ENCODE measurements at places on chromosomes 1 and 21.

DNA sequence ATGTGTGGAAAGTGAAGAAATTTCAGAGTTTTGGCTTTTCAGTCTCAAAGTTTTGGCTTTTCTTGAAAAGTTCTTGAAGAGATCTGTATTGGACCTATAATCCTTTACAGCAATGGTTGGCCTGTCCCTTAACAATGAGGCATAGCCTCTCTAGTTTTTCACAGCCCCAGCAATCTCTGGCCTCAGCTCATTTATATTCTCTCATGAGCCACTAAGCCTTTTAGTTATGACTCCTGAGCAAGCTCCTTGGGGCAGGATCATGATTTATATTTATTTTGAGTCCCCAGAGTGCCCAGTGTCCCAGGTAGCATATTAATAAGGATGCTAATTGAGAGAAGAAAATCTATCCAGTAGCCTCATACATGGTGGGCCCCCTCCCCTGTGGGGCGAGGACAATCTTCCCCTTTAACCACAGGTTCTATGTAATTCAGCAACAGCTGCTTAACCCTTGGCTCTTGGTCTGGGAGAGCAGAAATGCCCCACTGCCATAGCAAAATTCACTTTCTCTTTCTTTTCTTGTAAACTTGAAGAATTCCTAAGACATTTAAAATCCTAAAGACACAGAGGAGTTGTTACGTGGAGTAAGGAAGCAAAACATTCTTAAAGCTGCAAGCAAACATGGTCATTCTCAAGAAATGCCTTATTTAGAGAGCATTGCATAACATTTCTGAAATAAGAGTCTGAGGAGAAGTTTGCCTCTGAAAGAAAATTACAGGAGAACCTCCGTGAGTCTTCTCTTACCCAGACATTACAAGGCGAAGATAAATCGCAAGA lies 6.3 kb downstream of the NGF start:
- no peak for DNase-seq

DNA sequence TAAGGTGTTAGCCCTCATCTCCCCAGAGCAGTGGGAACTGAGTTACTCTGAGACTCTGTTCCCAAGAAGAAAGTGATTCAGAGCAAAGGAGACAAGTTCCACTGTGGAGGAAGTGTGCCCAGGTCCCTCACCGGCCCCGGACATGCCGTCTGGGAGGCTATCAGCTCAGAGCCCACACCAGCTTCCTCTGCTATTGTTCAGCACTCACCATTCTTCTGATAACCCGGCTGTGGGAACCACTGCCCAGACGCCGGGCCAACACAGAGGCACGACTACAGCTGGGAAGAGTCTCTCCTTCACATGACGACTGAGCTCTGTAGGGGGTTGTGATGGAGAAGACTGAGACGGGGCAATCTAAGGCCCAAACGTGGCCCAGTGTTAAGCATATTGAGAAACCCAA lies 34.2 kb upstream of the GJA5 start:
- no peak for DNase-seq

DNA sequence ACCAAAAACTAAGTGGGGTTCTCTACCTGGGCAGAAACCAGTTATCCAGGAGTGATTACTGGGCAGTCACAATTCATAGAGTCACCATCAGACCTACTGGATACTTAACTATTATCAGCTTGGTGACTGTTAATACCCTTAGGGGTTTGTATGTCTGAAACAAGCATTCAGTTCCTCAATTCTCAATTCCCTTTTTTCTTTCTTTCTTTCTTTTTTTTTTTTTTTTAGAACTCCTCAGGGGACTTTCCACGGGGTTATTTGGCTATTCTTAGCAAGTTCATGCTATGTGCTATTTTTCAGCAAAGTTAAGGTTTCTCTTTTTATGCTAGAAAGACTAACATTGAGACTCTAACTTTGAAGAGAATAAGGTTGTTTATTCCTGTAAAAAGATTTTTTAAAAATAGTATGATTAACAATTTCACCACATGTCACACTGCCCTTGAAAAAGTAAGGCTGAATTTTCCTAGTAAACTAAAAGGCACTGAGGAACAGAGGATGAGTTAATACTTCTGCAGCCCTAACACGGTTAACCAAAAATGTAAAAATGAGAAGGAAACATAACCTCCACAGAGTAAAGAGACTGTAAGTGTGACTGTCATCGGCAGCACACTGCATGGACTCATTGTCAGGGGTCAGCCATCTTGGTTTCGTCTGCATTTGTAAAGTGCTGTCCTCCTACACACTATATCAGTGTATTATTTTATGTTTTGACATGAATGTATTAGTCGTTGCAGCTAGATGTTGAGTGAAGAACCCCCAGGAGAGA lies 310.2 kb downstream of the NTNG1 start:
- DNase-seq, result no peak

- no peak for DNase-seq
Observed at GRCh38 chr21:19640964-19641363, 1237.4 kb upstream of the TMPRSS15 start.

- DNase-seq, result no peak
Observed at GRCh38 chr1:30414086-30414850, 309.1 kb downstream of the MATN1 start.

DNA sequence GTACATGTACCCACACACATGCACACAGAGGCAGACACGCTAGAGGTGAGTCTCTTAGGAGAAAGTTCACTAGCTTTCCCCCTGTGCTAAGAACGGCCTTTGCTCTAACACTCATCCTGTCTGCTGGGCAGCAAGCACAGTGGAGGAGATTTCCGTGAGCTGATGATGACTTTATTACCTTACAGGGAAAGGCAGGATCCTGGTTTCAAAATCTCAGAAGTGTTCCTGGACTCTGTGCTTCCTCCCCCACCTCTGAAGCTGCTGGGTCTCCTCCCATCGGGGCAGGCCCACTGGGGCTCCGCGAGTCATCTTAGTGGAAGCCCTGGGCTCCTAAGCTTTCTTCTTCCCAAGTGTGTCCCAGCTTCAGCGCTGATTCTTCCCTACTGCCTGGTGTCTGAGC lies 2.7 kb downstream of the FAM3B start:
- DNase-seq, result no peak

- DNase-seq, result no peak
Observed at GRCh38 chr1:177023249-177023648, 141.3 kb downstream of the ASTN1 start.

- no peak for DNase-seq
Observed at GRCh38 chr1:88891951-88892340, 579 bp upstream of the GTF2B start.

DNA sequence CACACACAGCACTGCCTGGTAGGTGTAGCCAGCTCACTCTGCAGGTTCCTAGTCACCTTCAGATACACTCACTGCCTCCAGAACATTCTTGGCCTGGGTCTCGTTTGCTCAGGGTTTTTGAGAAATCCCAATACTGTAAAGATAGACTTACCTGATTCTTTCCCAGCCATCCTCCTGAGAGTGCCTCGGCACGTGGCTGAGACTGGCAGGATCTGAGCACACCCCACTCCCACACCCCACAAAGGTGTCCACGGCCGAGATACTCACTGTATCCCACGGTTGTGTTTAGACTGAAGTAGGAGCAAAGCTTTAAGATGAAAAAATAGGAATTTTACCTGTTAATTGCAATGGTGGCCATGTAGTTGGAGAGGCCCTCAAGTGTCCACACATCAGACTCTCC lies 33.4 kb downstream of the SNAP47 start:
- no peak for DNase-seq

DNA sequence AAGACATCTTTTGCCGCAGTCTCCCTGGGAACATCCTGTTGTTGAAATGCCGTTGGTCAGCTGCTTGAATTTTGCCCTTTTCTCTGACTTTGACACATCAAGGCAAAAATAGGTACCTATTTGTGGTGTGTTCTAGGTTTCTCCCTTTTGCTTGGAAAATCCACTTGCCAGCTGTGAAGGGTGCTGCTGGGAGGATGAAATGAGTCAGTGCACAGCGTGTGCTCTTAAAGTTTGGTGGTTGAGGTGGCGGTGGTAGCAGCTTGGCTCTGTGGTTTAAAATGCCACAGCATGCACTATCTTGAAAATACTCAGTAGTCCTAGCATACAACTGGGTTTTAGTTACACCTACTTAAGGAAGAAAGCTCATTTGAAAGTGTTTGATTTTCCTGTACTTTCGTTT lies 183.8 kb downstream of the DHRS3 start:
- peak; percentile 90 for DNase-seq

DNA sequence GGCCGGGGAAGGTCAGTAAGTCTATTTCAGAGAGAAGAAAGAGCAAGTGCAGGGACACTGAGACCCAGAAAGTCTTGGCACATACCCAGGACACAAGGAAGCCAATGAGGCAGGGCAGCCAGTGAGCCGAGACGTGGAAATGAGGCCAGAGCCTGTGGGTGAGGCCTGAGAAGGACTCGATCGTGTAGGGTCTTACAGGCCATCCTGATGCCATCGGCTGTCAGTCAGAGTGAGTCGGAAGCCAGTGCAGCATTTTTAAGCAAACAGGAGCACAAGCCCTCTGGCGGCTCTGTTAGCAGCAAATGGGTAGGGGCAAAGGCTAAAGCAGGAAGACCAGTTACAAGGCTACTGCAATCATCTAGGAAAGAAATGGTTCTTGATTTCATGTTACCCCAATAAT lies 6.1 kb upstream of the GJB3 start:
- DNase-seq, result no peak

Data from Jurkat, Clone E6-1 (cell line).